ENCODE measurements at places on chromosomes 12 and 14. TPM values are rescaled to one million over a fixed set of nuclear protein-coding genes. Genes with fewer than 3 reads are reported as not detected.

TMEM229B gene
- 0.93 TPM for total RNA-seq

CHGA gene
- total RNA-seq = not detected

POP5 gene
- 54.1 TPM for total RNA-seq

SIX6 gene
- not detected for total RNA-seq

ARMH4 gene
- 0.29 TPM for total RNA-seq

RNFT2 gene
- total RNA-seq = 15.9 TPM

VPS37B gene
- total RNA-seq = 10.0 TPM

KLRC4 gene
- not detected for total RNA-seq

NEUROD4 gene
- total RNA-seq = not detected

TMEM30B gene
- total RNA-seq = 1.6 TPM

All from activated CD4-positive, alpha-beta memory T cell treated with anti-CD3 and anti-CD28 coated beads for 36 hours (primary cell).